Stimulated activated CD8-positive, alpha-beta memory T cell treated with anti-CD3 and anti-CD28 coated beads, Interleukin-4, amount 100 ng/mL, for 4 hours (primary cell): ENCODE measurements at places on chromosomes 1 and 21.

DNA sequence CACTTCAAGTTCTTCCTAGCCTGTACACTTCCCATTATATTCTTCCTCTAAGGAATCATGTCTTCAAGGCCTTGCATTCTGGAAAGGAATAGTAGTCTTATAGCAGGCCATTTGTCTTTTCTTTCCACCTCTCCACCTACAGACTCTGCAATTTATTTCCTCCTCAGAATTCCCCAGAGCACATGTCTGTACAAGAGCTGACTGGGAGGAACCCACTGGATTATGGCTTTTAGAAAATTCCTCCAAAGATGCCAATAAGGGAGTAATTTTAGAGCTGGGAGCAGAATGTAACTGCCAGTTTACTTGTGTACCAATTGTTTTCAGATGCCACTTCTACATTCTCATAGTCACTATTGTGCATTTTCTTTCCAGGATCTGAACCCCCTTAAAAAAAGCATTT is 3.4 kb upstream of the PSMG1 start:
- no peak for DNase-seq

- no peak for DNase-seq
Observed at GRCh38 chr1:59018860-59019259, 235.0 kb upstream of the JUN start.

DNA sequence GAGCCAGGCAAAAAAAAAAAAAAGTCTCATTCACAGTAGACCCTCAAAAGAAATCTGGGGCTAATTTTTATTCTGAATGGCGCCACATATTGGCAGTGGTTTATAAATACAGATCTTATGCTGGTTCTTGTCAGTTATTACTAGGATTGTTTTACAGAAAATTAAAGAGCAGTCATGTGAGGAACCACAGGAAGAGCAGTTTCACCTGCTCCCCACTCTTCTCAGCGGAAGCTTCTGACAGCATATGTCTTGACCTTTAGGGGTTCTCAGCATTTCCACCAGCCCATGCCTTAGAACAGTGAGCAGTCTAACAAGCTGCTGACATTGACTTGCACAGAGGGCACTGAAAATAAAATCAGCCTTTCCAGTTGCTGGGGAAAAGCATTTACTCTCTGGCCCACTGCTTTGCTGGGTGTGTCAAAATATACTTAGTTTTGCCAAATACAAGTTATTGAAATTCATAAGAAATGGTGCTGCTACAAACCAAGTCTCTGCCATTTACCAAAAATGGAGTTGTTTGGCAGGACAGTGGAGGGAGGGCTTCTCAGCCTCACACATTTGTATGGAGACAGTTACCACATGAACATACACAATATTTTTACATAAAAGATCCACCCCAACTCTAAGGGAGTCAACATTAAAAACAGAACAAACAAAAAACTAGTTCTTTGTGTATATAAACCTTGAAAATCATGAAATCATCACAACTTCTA is 144.2 kb downstream of the SYT2 start:
- no peak for DNase-seq

- no peak for DNase-seq
Observed at GRCh38 chr1:53321776-53322602, 5.9 kb downstream of the LRP8 start.

- no peak for DNase-seq
Observed at GRCh38 chr1:2582391-2582790, 4.2 kb upstream of the PRXL2B start.

- DNase-seq: no peak
Observed at GRCh38 chr1:220879076-220879508, at the start of gene HLX. Gene HLX (plus strand): TSS chr1:220879443. CDS start chr1:220879858, 415 bp downstream.

- DNase-seq: no peak
Observed at GRCh38 chr1:95013950-95014574, 58.7 kb downstream of the ALG14 start.

- no peak for DNase-seq
Observed at GRCh38 chr1:201054091-201054543, 30.6 kb upstream of the KIF21B start.

GRCh38 chr1:206606867-206607266 is 5.4 kb downstream of the EIF2D start:
- DNase-seq: no peak

DNA sequence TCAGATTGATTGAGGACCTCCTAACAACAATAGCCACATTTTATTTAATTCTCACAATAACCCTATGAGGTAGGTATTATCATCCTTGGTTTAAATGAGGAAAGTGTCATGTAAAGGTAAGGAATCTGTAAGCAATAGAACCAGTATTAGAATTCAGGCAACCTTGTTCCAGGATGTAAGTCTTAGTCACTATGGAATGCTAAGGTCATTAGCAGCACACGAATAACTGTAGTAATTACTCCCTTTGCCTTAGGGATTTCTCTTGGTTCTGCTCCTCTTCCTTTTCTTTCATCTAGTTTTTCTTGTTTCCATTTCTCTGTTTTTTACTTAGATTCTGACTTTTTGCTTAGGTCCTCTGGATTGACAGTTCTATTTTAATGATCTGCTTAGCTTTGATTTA is 23.1 kb upstream of the ATP6V1G3 start:
- DNase-seq: no peak

- no peak for DNase-seq
Observed at GRCh38 chr1:16085522-16085921, 12.1 kb upstream of the FAM131C start.

GRCh38 chr1:30359539-30360220 is 363.7 kb downstream of the MATN1 start:
- DNase-seq: no peak

DNA sequence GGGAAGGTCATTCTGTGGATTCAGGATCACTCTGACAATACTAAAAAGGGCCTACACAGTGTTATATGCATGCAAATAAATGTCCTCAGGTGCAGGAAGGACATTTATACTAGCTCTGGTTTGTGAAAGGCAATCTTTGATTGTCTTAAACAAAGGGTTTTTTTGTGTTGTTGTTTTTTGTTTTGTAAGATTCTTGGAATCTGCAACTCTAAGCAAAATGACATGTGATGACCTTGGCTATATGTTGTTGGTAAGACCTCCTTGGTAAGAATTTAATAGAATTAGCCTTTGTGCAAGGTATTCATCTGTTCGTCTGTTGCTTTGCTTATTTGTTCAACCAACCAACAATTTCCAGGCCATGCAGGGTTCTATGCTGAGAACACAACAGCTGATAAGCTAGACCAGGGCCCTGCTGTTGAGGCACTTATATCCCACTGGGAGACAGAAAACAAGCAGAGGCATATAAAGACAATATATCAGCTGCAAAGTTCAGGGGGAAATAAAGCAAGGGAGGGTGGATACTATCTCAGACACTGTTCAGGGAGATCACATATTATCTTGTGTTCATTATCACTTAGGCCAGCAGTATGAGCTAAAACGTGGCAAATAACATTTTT is 60.3 kb downstream of the FH start:
- no peak for DNase-seq

- no peak for DNase-seq
Observed at GRCh38 chr1:12556368-12556930, 61.6 kb downstream of the DHRS3 start.

- no peak for DNase-seq
Observed at GRCh38 chr1:5951846-5952410, 40.3 kb downstream of the NPHP4 start.

DNA sequence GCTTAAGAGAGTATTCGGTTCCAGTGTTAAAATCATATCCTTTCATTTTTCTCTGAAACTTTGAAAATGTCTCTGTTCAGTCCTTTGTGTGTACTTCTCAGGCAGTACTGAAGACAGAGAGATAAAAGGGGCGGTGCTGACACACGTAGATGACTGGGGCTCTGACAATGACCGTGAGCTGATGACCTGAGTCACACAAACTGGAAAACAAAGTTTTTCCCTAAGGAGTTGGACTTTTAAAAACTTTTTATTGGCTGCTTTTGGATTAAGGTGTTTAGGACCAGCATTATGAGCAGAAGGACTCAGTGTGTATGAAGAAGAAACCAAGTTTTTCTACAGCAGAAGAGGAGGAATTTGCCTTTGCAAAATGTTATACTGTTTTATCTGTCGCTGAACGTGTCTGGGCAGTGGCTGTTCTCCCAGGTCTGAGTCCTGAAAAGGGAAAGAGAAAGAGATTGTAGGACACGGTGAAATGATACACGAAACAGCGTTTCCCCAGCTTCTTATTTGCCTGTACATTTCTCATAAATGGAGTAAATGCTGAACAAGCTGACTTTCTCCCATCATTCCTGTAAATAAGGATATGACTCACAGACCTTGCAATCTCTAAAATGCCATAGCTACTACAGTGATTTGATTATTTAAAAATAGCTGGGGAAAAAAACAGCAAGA is 51.5 kb downstream of the MAP3K7CL start:
- DNase-seq: no peak

GRCh38 chr1:234608911-234609690 is 877 bp downstream of the IRF2BP2 start:
- DNase-seq: no peak

DNA sequence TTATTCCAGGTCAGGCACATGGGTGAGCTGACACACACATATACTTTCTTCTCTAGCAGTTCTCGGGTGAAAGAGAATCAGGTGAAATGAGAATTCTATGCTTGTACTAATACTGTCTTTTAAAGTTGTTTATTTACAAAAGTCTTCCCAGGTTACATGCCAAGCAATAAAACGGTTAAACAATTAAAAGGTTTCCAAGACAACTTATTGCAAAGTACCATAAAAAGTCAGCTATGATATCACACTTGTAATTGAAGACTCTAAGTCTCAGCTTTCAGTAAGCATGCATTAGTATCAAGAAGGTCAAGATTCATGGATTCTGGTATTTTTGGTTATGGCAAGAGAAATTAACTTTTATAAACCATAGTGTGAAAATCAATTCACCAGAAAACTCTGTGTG is 171.4 kb downstream of the PDE4B start:
- DNase-seq: no peak

DNA sequence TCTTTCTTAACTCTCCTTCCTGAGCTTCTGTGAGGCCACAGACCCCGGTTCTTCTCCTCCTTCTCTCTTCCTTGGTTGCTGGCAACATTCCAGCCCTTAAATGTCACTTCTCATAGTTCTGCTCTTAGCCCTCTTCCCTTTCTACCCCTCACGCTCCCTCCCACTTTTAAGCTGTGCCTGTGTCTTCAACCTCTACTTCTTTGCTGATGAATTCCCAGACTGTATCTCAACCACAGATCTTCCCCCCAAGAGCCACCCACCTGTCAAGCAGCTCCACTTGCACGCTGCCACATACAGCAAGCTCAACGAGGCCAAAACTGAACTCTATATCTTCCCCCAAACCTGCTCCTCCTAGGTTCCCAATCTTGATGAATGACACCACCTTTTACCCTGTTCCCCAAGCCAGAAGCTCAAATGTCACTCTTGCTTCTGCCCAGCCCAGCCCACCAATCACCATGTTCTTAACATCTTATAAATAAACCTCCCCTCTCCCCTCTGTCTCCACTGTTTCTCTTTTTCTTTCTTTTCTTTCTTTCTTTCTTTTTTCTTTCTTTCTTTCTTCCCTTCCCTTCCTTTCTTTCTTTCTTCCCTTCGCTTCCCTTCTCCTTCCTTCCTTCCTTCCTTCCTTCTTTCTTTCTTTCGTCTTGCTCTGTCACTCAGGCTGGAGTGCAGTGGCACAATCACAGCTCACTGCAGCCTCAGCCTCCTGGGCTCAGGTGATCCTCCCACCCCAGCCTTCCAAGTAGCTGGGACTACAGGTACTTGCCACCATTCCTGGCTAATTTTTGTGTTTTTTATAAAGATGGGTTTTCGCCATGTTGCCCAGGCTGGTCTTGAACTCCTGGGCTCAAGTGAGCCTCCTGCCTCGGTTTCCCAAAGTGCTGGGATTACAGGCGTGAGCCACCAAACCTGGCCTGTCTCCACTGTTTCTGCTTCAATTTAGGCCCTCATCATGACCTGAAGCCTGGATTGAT is 19.8 kb upstream of the PTP4A2 start:
- DNase-seq: no peak

- no peak for DNase-seq
Observed at GRCh38 chr1:229129301-229130027, 141.4 kb upstream of the RAB4A start.

- no peak for DNase-seq
Observed at GRCh38 chr1:179372160-179372559, 6.4 kb downstream of the AXDND1 start.

GRCh38 chr1:55503663-55504305 is 288.6 kb upstream of the USP24 start:
- DNase-seq: no peak

- no peak for DNase-seq
Observed at GRCh38 chr21:26597031-26597430, 23.9 kb upstream of the CYYR1 start.

GRCh38 chr21:45030682-45031570 is 43.5 kb upstream of the ADARB1 start:
- DNase-seq: no peak

DNA sequence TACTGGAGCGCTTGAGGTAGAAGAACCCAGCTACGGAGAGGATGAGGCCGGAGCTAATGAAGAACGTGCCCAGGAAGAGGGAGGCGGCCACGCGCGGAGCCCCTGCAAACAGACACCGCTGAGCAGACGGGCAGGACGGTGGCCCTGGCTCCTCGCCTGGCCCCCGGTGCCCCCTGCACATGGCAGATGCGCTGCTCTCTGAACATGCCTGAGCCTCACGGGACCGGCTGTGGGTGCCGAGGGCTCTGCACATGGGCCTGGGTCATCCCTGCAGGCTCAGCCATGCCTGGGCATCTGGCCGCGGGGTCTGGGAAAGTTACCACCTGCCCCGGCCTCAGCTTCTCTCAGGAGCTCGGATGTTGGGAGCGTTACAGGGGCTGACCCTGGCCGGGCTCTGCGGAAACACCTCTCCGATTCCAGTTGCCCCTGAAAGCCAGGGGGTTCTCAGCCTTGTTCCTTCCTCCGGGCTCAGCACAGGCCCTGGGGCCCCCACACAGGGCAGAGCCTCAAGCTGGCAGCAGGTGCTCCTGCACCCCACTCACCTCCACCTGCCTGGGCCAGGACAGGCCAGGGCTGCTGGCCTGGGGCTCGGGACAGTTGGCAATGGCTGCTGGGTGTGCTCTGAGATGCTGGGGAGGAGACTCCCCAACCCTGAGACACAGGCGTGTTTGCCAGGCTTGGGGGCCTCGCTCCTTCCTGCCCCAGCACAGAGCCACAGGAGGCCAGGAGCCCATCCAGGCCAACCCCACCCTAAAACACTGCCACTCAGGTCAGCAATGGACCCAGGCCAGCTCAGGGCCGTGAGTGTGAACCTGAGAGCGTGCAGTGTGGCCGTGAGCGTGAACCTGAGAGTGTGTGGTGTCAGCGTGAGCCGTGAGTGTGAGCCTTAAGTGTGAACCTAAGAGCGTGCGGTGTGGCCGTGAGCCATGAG is 12.1 kb upstream of the RNF223 start:
- DNase-seq: no peak

- no peak for DNase-seq
Observed at GRCh38 chr1:206738370-206739366, 31.9 kb upstream of the IL19 start.

DNA sequence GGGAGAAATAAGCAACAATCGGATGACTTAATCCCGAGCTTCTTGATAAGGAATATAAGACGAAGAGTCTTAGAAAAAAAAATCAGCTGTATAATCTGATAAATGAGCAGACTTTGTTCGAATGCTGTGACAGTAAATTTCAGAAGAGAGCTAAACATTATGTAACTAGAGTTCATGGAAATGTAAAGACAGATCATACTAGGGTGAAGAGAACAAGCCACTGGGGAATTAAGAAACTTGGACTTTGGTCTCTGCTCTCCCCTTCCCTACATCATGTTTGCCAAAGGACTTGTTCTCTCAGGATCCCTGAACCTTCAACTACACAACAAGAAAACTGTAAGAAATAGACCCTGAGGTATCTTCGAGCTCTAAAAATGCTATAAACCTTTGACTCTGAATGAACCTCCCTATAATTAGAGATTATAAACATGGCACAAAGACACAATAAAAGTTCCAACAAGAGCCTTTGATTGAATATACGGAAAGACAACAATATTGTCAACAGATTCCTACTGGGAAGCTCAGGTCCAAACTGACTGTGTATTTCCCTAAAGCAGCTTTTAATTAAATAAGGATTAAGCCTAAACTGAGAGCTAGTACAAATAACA is 27.5 kb downstream of the FRRS1 start:
- DNase-seq: no peak
